ENCODE measurements at places on chromosomes 1 and 21.

DNA sequence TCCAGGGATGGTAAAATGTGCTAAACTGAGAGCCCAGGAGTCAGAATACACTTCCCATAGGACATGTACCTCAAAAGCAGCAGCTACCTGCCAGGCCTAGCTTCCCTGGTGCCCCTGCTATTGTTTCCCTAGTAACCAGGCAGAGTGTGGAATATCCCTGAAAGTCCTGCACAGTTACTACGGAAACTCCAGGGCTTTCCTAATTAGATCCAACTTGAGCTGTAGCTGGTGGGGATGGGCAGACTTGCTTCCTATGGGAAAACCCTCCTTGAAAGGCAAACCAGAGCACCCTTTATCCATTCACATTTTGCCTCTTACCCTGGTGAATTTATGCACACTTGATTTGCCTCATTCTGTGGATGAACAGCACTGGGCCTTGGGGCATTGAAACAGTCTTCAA, 559.9 kb upstream of the PBX1 start:
- DNase-seq = no peak

DNA sequence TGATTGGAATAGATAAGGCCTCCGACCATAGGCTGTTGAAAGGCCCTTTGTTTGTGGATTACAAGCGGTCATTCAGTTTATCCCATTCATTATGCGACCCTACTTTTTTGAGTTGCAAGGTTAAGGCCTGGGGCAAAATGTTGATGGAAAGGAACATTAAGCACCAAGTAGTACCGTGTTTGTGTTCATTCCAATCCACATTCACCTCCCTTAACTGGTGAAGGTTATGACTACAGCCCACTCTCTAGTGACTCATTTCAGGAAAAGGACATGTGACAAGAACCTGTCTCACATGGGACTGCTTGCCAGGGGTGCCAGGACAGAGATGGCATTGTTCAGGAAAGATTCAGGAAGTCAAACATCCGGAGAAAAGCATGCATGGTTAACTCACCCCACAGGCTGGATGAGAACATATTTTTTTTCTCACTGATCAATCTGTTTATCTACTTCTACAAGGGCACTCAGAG, 81.6 kb downstream of the CD58 start:
- DNase-seq = no peak

DNA sequence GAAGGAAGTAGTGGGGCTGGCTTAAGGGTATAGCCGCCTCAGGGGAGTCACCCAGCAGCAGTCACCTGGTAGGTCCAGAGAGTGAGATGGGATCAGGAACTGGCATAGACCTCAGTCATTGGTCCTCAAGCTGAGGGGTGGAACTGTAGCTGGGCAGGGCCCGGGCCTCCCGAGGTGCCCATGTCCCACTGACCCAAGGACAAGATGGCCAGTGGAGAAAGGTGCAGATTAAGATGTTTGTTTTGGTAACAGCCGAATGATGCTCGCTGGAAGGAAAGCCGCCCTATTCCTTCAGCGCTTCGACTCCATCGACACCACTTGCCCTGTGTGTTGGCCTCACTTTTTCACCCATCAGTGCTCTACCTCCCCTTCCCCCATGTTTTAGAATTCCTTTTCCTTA, 16.4 kb downstream of the COL9A2 start:
- no peak for DNase-seq

GRCh38 chr21:41802198-41802584, 35.3 kb upstream of the RIPK4 start:
- no peak for DNase-seq

DNA sequence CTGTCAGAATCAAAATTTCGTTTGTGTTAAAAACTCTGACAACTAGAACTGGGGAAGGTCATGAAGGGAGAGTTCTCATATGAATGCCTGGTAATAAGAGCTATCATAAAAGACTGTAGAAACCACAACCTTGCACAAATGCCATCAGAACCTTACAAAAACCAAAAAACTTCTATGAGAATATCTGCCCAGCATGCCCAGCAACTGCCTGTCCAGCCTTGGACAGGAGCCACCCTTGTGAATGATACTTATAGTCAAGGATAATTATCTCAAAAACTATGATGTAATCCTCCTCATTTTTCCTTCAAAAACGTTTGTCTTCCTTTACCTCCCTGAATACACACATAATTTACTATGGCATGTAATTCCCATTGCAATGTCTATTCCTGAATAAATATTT, 53.4 kb upstream of the C1orf185 start:
- DNase-seq = no peak

- no peak for DNase-seq
These were observed 24.8 kb downstream of the SLC19A1 start for GRCh38 chr21:45517249-45518065.

- peak; percentile 48 for DNase-seq
These were observed 202.6 kb downstream of the NFIA start for GRCh38 chr1:61284936-61285335.

- no peak for DNase-seq
These were observed 80.4 kb downstream of the ADARB1 start for GRCh38 chr21:45154511-45155508.

- DNase-seq = no peak
These were observed 56.7 kb downstream of the OVGP1 start for GRCh38 chr1:111370871-111371270.

GRCh38 chr21:39632796-39633442, 20.2 kb downstream of the B3GALT5 start:
- DNase-seq = no peak

GRCh38 chr1:98556521-98557158, 104.9 kb upstream of the SNX7 start:
- DNase-seq = peak; percentile 3

- no peak for DNase-seq
These were observed 382.3 kb upstream of the ZRANB2 start for GRCh38 chr1:71463144-71463543.

GRCh38 chr1:185733818-185734735, at the start of gene HMCN1:
Gene HMCN1 (plus strand): TSS chr1:185734391. CDS start chr1:185734780, 389 bp downstream.
- no peak for DNase-seq

GRCh38 chr1:182255494-182255893, 136.1 kb downstream of the GLUL start:
- no peak for DNase-seq

DNA sequence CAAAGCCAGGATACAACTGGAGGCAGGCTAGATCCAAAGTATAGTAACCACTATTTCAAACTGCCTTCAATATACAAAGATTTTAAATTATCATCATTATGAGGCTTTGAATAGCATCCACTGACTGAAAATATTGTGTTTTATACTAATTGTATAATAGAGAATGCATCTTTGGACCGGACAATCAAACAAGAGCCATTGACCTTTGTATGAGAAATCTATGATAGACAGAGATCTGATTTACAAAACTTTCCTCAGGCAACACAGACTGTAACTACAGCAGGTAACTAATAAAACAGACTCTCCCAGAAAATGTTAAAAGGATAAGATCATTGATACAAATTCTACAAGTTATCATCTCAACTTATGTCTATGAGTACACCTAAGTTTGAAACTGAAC, 152.9 kb downstream of the DENND1B start:
- DNase-seq = no peak

GRCh38 chr21:46376231-46376628, 52.3 kb downstream of the PCNT start:
- no peak for DNase-seq

DNA sequence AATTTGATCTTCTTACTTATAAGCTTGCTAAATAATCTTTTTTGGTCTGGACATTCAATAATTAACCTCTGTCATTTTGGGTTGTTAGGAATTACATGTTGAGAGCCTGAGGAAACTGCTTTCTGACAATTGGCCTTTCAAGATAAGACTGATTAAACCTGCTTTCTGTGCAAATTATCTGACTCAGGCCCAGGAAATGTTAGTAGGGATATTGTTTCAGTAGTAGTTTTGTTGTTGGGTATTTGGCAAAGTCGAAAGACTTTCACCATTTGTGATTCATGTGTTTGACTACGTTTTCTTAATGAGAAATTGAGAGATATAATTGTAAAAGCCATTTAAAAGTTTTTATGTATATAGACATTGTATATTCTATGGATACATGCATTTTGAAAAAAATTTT, 81.1 kb upstream of the GPR88 start:
- no peak for DNase-seq

GRCh38 chr1:108878160-108878469, 1.3 kb downstream of the GPSM2 start:
- no peak for DNase-seq

GRCh38 chr1:66539491-66539890, 5.5 kb downstream of the SGIP1 start:
- no peak for DNase-seq

GRCh38 chr1:43129426-43129825, 42.7 kb downstream of the EBNA1BP2 start:
- no peak for DNase-seq

DNA sequence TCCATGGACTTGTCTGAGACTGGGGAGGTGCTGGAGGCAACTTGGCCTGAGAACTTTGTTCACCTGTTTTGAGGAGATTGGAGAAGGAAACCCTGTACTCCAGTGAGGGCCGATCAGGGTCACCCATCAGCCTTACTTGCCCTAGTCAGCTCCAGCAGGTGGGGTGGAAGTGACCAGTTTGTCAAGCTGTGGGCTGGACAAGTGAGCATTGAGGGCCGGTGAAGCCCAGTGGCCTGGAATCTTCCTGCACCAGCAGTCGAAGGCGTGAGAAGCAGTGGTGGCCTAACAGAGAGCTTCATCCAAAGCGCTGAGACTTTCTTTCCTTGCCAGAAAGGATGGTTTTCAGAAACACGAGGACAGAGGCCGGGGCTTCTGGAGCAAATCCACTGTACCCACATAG, 9.6 kb downstream of the SLC37A1 start:
- no peak for DNase-seq
